ENCODE measurements at places on chromosomes 2 and 18. TPM values are rescaled to one million over a fixed set of nuclear protein-coding genes. Genes with fewer than 3 reads are reported as not detected.

The FASTKD2 gene
- 31.3 TPM for total RNA-seq

The MOGAT1 gene
- not detected for total RNA-seq

The SOCS6 gene
- 0.90 TPM for total RNA-seq

The MC4R gene
- total RNA-seq = not detected

The SF3B6 gene
- 78.9 TPM for total RNA-seq

The PTPN2 gene
- 62.8 TPM for total RNA-seq

The NDUFB3 gene
- 13.1 TPM for total RNA-seq

The TFCP2L1 gene
- total RNA-seq = 0.19 TPM

The THUMPD2 gene
- 17.0 TPM for total RNA-seq

The ALPI gene
- not detected for total RNA-seq

The CHRNA1 gene
- 0.27 TPM for total RNA-seq

The PLGLB1 gene
- 1.3 TPM for total RNA-seq

The RGPD3 gene
- 0.43 TPM for total RNA-seq

The STPG4 gene
- total RNA-seq = not detected

The RIT2 gene
- total RNA-seq = not detected

The CHN1 gene
- total RNA-seq = 4.6 TPM

The RPS27A gene
- 2,135 TPM for total RNA-seq

The CPO gene
- total RNA-seq = not detected

The DSG2 gene
- not detected for total RNA-seq

The DAPL1 gene
- not detected for total RNA-seq

The MDH1B gene
- total RNA-seq = 0.19 TPM

The LHCGR gene
- total RNA-seq = not detected

The GPR155 gene
- total RNA-seq = 13.3 TPM

The C2orf81 gene
- total RNA-seq = 0.75 TPM

The TSN gene
- 66.8 TPM for total RNA-seq

The ASB3 gene
- 26.2 TPM for total RNA-seq

The DYNAP gene
- total RNA-seq = not detected

The SERPINB12 gene
- total RNA-seq = not detected

The DSC2 gene
- not detected for total RNA-seq

The SDC1 gene
- total RNA-seq = not detected

The TUBB8B gene
- not detected for total RNA-seq

The MRPL30 gene
- total RNA-seq = 11.4 TPM

The RND3 gene
- not detected for total RNA-seq

The TGOLN2 gene
- 128 TPM for total RNA-seq

The SULT1C4 gene
- not detected for total RNA-seq

The LONRF2 gene
- total RNA-seq = 0.05 TPM

The INHA gene
- total RNA-seq = not detected

The ATOH8 gene
- total RNA-seq = 0.39 TPM

The ACTG2 gene
- total RNA-seq = not detected

The IL1R2 gene
- not detected for total RNA-seq

The RNPEPL1 gene
- 73.3 TPM for total RNA-seq

The FMNL2 gene
- total RNA-seq = not detected

The MOCOS gene
- total RNA-seq = not detected

The UGT1A9 gene
- total RNA-seq = not detected

The HSPE1 gene
- 76.7 TPM for total RNA-seq

The SPEG gene
- total RNA-seq = 21.8 TPM

The LCT gene
- total RNA-seq = 0.06 TPM

The FRZB gene
- total RNA-seq = not detected

The TSPYL6 gene
- not detected for total RNA-seq

The ERMN gene
- 23.6 TPM for total RNA-seq

The CHST9 gene
- not detected for total RNA-seq

The SERPINB11 gene
- not detected for total RNA-seq

The CAMKMT gene
- total RNA-seq = 12.4 TPM

Data from CD8-positive, alpha-beta T cell (primary cell).